Stimulated activated CD8-positive, alpha-beta memory T cell treated with anti-CD3 and anti-CD28 coated beads, Interleukin-4, amount 100 ng/mL, for 4 hours (primary cell): ENCODE measurements at places on chromosomes 13 and 19.

GRCh38 chr13:99294198-99294597 is 13.0 kb downstream of the GPR183 start:
- DNase-seq, result no peak

DNA sequence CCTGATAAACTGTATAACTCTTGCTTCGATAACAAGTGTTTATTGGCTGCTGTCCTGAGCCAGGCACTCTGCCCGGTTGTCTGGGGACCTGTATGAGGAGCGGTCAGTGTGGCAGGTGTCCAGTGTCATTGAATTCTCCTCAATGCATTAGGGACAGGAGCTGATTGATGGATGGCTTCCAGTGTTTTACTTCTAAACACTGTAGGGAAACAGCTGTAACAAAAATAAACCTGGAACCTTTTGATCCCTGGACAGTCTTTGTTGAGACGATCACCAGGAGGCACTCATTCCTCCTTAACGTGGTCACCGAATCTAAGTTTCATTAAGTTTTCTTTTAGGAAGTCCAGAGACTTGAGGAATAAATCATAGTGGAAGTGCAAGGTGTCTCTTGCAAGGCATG is 17.9 kb downstream of the UBAC2 start:
- DNase-seq, result no peak

GRCh38 chr19:56566904-56567273 is 379 bp upstream of the ZNF470 start:
- no peak for DNase-seq

GRCh38 chr19:30853036-30853435 is 480.9 kb downstream of the ZNF536 start:
- DNase-seq, result no peak
